ENCODE measurements at places on chromosomes 7 and 10.

- DNase-seq: no peak
Observed at GRCh38 chr7:37054624-37055241, 330.4 kb upstream of the AOAH start.

DNA sequence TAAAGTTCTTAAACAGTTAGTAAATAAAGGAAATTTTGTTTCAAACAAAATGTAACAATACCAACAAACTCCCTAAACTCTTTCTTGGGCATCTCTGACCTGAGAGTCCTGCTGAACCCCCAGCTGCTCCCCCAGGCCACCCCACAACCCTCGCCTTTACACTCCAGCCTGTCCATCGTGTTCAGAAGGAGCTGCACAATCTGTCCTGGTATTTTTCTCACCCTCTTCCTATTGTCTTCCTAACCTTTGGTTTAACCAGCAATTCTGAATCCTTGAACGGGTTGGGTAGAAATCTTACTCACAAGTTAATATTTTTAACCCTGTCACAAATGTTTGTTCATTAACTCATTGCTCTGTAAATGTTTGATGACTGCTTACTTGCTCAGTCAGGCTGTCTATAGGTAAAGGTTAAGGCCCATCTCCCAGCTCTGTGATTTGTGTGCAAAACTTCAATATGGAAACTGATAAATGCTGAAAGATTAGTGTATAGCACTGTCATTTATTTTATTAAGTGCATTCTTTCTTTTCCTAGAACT lies 16.8 kb downstream of the SFRP4 start:
- no peak for DNase-seq

DNA sequence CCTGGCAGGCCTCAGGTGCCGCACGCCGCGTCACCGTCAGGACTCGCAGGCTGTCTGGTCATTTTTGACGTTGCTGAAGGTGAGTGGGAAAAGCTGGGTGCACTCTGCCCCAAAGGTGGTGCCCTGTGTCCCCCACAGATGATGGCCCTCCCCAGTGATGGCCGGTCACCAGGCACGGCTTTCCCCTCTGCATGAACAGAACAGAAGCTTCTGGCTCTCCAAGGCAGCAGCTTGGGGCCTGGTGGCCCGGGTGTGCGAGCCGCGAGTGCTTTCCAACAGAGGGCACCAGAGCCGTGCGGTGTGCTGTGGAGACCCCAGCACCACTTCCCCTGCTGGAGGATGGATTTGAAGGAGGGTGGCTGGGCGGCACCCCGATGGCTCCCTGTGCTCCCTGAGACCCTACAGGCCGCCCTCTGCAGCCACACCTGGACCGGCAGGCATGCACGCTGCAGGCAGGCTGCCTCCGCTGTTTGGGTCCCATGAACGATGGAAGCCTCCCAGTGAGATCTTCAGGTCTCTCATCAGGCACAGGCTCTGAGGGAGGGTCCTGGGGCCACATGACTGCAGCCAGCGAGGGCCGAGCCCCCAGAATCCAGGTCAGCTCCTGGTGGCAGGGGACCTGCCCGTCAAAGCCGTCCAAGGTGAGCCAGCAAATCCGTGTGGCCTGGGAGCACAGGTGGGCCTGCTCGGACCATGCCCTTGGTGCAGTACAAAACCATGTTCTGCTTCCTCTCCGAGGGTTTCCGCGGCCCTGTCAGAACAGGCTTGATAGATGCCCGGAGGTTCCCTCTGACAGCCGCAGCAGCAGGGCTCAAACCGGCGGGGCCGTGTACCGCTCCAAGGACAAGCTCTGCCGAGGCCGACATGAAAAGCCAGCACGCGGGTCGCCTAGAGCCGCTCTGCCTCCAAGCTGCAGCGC lies 195.4 kb downstream of the EBF3 start:
- DNase-seq: no peak

- DNase-seq: no peak
Observed at GRCh38 chr7:155237297-155237696, 60.4 kb upstream of the INSIG1 start.

GRCh38 chr7:75640201-75640600 lies 98.5 kb downstream of the HIP1 start:
- DNase-seq: no peak

DNA sequence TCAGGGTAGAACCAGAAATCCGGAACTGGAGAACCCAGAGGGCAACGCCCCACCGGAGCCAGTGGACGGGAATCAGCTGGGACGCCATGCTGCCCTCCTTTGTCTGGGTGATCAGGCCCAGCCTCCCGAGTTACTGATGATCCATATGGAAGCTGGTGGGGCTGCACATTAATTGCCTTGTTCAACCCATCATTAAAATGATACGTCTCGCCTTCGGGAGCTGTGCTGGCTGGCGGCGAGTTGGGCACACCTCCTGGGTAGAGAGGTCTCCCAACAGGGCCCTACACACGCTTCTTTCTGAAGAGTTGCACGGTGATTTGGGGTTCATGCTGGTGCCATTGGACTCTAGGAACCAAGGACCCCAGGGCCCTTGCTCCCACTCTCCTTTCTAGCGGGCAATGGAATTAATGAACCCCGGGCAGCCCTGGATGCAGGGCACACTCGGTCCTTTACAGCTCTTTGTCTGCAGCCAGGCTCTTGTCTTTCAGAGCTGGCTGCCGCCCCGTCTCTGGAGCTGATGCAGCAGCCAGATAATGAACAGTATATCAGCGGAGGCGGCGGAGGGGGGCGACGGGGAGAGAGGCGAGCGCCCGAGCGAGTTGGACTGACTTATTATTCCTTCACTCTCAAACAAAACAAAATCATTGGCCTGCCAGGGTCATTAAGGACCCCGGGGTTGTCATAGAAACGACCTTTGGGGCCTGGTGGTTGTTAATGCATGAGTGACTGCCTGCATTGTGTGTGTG lies 412.2 kb upstream of the ZMIZ1 start:
- DNase-seq: no peak

DNA sequence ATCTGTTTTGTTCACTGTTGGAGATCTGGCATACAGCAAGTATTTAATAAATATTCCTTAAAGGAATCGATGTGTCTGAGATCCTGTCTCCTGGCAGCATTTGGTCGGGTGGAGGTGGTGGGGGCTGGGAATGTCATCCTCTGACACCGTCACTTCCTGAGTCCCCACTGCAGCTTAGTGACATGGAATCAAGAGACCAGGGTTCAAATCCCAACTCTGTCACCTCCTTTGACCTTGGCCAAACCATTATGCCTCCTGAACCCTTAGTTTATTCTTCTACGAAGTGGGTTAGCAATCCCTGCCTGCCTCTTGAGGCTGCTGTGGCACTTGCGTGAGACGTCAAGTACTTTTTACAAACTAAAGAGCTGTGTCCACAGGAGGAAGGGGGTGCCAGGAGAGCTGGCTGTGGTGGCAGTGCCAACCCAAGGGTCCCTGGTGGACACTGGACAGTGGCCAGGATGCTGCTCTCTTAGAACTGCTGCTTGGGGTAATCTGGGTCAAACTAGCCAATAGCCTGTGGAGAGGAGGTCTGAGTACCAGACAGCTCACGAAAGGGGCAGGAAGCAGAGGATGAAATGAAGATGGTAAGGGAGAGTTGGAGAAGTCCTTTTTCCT lies 8.0 kb upstream of the ZMIZ1 start:
- DNase-seq: no peak

GRCh38 chr7:105621617-105622016 lies 40.3 kb upstream of the EFCAB10 start:
- DNase-seq: no peak

DNA sequence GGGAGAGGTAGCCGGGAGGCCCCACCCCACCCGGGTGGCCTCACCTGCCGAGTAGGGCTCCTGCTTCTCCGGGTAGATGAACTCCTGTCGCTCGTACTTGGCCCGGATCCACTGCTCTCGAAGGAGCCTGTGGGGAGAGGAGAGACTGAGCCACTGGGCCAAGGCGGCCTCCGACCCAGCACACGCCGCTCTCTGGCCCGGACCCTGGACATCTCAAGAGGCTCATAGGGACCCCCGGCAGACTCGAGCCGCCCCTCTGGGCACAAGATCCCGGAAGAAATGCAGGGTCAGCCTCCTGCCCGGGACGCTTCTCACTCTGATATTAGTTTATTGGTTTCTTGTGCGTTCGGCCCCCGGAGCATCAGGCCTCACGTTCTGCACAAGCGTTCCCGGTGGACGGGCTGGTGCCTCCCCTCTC lies 34.5 kb downstream of the ADAP1 start:
- DNase-seq: no peak

GRCh38 chr10:128043259-128044045 lies 82.8 kb downstream of the MKI67 start:
- no peak for DNase-seq

DNA sequence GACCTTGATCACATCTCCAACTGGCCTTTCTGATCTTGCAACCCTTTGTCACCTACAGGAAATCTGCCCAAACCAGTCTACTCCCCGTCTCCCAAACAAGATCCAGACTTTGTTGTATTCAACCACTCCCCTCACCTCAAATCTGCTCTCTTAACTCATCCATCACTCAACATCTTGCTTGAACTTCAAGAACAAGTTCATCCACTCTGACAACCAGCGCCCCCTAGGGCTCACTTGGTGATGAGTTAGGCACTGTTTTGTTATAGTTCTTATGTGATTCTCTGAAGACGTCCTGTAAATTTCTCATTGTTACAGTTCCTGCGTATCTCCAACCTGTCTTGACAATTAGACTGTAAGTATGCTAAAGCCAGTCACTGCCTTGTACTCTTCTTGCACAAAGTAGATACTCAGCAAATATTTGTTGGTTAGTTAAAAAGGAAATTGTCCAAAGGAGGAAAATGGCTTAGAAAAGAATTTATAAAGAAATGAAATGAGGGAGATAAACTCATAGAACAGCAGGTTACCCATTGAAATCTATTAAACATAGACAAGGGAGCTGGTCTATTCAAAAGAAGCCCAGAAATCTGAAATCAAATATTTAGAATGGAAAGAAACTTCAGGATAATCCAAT lies 5.3 kb downstream of the FRMD4A start:
- no peak for DNase-seq

- no peak for DNase-seq
Observed at GRCh38 chr7:123303926-123304325, 104.2 kb upstream of the SLC13A1 start.

DNA sequence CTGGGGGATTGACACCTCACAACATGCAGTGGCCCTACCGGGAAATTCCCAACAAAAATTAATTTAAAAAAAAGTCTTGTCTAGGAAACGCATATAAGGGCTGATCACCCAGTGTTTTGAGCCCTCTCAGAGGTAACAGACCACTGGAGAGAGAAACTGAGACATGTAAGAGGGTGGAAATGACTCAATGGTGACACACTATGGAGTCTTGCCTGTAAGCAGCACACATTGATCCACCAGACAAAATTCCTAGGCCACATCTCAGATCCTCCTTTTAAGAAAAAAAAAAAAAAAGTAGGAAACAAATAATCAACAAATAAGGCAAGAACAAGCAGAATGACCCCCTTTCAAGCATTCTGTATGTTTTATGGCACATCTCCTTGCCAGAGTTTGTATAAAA lies 296.2 kb downstream of the MAGI2 start:
- no peak for DNase-seq

DNA sequence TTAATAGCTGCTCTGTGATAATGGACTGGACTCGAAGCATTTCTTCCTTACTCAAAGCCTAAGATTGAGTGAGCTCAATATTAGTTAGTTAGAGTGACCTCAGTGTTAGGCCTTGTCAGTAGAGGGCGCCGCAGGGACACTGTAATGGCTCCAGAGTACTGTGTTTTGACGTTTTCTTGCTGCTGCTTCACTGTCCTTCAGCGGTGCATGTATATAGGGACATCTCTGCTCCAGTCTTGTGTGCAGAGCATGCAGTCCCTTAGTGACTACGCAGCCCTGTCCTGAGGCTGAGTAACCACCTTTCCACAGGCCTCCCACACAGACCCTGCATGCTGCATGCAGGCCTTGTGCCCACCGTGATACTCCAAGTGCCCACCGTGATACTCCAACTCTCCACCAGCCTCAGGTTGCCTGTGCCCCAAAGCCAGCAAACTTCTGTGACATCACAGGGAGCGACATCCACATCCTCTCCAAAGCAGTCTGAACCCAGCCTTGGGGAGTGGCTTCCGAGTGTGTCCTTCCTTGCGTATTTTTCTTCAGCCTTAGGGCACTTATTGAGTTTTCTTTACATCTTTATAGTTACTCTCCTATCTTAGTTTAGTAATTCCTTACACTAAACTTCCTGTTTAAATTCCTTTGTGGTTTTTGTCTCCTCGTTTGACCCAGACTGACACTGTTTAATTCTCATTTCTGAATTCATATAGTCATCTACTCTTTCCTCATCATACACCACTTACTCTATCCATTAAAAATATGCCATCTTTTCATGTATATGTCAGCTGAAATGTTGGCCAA lies 118.2 kb downstream of the JAZF1 start:
- peak; percentile 25 for DNase-seq

DNA sequence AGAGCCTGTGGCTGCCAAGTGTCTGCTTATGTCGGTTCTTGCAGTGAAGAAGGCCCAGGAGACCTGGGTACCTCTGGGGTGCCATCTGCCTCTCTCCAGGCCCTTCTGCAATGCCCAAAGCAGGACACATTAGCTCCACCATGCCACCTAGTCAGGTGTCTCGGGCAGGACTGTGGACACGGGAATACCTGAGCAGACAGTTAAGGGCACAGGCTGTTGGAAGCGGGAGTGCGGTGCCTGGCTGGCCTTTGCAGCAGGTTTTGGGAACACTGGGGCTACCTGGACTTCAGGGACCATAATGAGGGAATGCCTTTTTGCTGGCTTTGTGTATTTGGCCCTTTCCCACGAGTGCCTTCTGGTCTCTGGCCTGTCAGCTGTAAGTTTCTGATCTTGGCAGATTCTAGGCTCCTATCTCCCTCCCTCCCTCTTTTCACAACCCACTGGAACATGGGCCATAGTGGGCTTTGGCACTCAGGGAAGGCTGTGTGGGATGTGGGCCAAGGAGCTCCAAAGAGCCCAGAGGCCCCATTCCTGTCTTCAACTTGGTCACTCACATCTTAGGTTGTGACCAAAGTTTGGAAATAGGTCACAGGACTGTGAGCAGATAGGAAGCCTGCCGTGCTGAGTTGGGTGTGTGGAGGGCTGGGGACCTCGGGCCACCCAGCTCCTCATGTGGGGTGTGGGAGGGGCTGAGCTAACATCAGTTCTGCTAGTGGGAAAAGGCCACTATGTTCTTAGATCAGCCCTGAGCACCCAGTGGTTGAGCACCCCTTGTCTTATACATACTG lies 41.5 kb upstream of the CXCL12 start:
- DNase-seq: no peak

DNA sequence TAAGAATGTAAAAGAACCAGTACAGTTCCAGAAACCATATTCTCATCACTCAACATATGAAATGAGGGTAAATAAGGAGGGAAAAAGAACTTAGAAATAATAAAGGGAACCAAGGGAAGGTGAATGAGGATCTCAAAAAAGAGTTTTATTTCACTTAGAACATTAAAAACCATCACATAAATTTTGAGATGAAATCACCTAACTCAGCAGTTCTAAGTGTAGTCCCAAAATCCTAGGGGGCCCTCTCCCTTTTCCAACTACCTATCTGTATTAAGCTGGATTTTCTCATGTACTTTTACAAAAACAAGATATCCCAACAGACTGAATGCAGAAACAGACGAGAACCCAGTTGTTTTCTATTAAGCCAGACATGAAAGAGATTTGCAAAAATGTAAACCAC lies 3.2 kb downstream of the ZCWPW1 start:
- DNase-seq: no peak

GRCh38 chr7:40219917-40220316 lies 85.1 kb downstream of the SUGCT start:
- no peak for DNase-seq

GRCh38 chr7:92133133-92133736 lies 1.0 kb downstream of the CYP51A1 start:
- no peak for DNase-seq

- no peak for DNase-seq
Observed at GRCh38 chr7:154577141-154577873, 425.6 kb downstream of the PAXIP1 start.

All from stimulated activated CD8-positive, alpha-beta memory T cell treated with anti-CD3 and anti-CD28 coated beads, Interleukin-4, amount 100 ng/mL, for 4 hours (primary cell).